Upper lobe of right lung (tissue), 1 donor: ENCODE measurements at places on chromosomes 2 and 18.
A peak's percentile ranks its signal among the peaks of the same experiment; 100 is the strongest.

DNA sequence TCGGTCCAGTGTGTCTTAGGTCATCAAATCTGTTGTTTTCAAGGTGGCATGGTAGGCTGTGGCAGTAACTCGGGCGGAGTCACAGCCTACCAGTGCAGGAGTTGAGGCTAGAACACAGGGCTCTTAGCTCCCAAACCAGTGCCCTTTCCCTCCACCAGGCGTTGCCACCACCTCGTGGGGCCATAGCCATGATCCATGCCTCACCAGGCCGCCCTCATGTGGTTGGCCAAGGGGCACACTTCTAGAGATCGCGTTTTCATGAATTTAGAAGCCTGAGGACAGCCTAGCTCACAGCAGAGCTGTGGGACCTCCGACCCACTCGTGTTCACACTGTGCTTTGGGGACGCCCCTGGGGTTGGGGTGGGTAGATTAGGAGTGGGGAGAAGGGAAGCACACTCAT, 10.6 kb downstream of the SEC11C start:
- DNase-seq = no peak

- DNase-seq = peak; percentile 33
Observed at GRCh38 chr2:73257021-73257420, 22.9 kb downstream of the CCT7 start.

DNA sequence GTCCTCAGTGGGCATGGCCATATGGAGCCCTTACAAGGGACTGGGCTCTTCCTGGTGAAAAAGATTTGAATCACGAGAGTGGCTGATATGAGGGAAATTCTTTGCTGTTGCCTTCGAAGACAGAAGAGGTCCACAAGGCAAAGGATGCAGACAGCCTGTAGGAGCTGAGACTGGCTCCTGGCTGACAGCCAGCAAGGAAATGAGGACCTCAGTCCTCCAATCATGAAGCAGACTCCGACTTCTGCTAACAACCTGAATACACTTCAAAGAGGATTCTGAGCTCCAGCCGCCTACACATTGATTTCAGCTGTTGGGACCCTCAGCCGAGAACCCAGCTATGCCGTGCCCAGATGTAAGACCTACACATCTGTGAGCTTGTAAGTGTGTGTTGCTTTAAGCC, 3.0 kb upstream of the ST8SIA5 start:
- DNase-seq = no peak

DNA sequence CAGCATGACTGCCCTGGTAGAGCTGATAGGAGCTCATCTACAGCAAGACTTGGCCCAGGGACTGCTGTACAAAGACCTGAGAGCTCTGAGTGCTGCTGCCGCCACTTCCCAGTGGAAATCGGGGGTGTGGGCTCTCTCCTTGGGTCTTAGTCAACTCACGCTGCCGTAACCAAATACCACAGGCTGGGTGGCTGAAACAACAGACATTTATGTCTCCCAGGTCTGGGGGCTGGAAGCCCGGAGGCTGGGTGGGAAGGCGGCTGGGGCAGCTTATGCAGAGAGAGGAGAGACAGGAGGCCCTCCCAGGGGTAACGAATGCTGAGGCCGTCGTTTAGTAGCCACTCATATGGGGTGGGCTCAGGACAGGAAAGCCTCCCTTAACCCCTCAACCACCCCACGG, 15.4 kb upstream of the MAL start:
- DNase-seq = no peak

DNA sequence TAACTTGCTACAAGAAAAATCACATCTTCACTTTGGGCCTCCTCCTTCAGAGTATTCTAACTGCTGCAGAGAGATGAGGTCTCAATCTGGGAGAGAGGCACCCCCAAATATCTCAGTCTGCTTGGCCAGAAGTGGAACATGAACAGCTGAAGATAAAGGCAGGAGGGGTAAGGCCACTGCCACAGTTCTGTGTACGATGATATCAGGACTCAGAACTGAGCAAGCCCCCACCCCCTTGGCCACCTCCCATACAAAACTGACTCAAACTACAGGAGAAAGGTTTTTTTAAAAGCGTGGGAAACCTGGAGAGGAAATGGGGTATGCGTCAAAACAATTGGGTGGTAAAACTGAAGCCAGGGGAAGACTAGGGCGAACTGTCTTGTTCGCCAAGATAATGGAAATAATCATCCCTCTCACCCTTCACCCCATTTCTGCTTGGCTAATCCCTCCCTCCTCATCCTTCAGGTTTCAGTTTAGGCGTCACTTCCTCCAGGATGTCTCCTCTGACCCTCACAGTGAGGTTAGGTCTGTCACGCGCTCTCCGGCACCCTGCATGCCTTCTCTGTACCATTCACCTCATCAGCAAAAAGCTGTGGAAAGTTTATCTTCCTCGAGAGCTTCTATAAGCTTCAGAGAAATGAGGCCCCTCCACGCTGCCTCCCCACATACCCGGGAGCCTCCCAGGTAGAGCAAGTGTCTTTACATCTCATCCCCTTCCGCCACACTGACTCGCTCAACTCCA, 64.4 kb downstream of the SFXN5 start:
- no peak for DNase-seq

GRCh38 chr18:56825321-56825720, 174.2 kb downstream of the WDR7 start:
- no peak for DNase-seq

GRCh38 chr2:240447331-240447730, 11.9 kb downstream of the GPC1 start:
- no peak for DNase-seq

GRCh38 chr2:65054749-65055421, 1.3 kb upstream of the CEP68 start:
- DNase-seq = no peak

GRCh38 chr18:46439037-46439436, 218.0 kb downstream of the LOXHD1 start:
- DNase-seq = no peak

GRCh38 chr2:25266399-25266798, 75.3 kb downstream of the DNMT3A start:
- no peak for DNase-seq

GRCh38 chr2:234649951-234650350, 153.1 kb upstream of the ARL4C start:
- no peak for DNase-seq

DNA sequence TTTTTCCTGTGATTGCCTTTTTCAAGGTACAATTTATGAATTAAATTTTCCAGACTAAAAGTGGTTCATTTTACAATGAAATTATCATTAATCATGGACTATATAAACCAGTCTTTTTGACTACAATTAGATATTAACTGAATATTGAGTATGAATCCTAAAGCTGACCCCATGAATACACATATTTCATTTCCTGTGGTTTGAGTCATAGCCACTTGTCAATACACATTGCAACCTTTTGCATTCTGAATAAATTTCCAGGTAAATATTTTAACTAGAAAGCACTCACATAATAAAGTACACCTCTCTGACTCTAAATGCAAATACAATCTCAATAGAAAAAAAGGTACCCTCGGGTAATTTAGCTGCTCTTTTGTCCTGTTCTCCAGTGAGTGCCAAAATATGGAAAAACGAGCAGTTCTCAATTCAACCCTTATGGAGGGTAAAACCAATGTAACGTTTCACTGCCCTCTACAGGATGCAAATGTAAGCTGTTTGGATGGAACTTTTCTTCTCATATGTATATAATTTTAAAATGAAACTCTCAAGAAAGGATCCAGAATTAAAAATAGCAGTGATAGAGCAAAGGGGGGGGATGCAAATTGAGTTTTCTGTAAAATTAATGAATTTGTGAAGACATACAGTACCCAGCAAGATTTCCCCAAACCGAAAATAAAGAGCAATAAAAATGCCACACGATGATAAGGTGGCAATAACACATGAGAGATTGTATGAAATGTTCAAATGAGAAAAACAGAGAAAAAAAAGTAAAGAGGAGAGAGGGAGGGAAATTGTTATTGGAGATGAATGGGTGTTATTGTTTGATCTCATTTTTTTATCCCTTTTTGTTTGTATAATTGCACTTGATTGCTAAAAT, 1795.7 kb upstream of the PIK3C3 start:
- DNase-seq = no peak

- no peak for DNase-seq
Observed at GRCh38 chr2:201452922-201453643, 1.5 kb downstream of the STRADB start.

GRCh38 chr2:196278491-196278911, 107.1 kb upstream of the STK17B start:
- no peak for DNase-seq

- DNase-seq = no peak
Observed at GRCh38 chr2:201969241-201969937, 64.3 kb upstream of the FZD7 start.

GRCh38 chr2:10438688-10439087, 9.4 kb downstream of the ODC1 start:
- no peak for DNase-seq

DNA sequence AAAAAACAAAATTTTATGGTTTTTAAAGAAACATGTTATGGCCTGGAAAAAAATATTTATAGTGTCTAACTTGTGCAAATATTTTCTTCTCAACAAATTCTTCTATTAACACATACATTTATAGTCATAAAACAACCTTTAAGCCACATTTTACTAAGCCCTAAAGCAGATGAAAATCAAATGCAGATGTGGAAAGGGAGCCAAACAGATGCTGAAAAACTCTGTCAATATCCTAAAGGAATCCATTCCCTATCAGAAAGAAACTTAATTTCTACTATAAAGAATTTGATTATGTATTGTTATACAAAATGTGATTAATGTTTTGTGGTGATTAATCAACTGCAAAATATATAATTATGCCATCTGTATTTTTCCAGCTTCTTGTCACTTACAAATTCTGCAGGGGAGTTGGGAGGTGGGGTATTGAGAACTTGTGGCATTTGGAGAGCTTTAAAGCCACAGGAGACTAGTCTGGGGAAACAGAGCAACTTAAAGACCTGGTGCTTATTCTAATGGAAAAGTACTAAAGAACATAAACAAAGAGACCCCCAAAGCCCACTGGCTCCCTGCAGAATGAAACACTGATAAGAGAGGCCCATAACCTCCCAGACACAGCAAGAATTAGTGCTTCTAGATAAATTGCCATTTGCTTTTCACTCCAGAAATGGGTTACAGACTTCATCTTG, 1721.0 kb upstream of the PIK3C3 start:
- no peak for DNase-seq

DNA sequence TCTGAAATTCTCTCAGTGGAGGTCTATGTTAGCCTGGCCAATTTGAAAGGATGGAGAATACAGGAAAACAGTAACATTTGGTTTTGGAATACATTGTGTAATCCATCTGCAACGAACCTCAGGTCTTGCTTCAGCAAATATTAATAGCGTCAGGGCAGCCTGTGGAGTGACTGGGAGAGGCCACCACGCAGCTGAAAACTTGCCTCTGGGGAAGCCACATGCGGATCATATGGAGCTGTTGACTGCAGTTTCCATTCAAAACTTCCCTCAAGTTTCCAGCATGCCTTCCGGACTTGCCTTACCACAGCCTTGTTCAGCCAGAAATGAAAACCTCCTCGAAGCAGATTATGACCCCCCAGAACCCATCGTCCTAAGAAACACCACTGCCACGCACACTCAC, 25.7 kb downstream of the BCL11A start:
- DNase-seq = no peak

- no peak for DNase-seq
Observed at GRCh38 chr18:44796429-44797428, 116.0 kb downstream of the SETBP1 start.

DNA sequence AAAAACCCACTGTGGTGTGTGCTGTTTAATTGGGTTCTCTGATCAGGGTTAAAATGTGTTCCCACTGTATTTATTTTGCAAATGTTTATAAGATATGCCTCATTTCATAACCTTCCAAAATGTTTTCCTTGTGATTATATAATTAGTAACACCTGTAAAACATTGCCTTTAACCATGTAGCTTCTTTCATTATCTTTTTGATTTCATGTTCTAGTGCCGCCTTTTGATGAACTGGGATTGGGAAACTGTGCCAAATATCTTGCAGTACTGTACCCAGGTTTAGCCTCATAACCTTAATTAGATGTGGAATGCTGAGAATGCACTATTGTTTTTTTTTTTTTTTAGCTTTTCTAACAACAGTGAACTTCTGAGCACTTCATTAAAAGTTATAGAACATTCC, 96.9 kb downstream of the TANC1 start:
- DNase-seq = no peak

GRCh38 chr18:41842886-41843285, 112.1 kb upstream of the PIK3C3 start:
- no peak for DNase-seq

DNA sequence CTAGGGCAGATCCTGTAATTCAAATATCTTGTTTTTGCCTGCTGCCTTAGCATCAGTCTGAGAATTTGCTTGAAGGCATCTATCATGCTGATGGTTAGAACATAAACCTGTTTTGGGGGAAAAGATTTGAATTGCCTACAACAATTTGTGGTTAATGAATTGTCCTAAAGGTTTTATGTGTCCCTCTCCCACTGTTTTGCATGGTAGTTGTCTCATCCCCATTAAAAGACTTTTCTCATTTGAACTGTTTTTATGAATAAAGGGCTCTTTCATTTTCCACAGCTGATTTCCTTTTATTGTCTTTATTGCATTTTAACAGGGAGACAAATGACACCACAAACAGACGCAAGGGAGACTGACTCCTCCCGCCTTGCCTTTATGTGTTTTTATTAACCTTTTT, 275.6 kb downstream of the PIK3C3 start:
- DNase-seq = no peak

- DNase-seq = no peak
Observed at GRCh38 chr18:23149570-23149969, 14.3 kb downstream of the CABLES1 start.

- DNase-seq = no peak
Observed at GRCh38 chr2:98530114-98530513, 78.2 kb downstream of the COA5 start.

GRCh38 chr2:23541503-23542229, 156.7 kb downstream of the KLHL29 start:
- DNase-seq = no peak

- no peak for DNase-seq
Observed at GRCh38 chr2:160300203-160300602, 100.1 kb upstream of the ITGB6 start.

DNA sequence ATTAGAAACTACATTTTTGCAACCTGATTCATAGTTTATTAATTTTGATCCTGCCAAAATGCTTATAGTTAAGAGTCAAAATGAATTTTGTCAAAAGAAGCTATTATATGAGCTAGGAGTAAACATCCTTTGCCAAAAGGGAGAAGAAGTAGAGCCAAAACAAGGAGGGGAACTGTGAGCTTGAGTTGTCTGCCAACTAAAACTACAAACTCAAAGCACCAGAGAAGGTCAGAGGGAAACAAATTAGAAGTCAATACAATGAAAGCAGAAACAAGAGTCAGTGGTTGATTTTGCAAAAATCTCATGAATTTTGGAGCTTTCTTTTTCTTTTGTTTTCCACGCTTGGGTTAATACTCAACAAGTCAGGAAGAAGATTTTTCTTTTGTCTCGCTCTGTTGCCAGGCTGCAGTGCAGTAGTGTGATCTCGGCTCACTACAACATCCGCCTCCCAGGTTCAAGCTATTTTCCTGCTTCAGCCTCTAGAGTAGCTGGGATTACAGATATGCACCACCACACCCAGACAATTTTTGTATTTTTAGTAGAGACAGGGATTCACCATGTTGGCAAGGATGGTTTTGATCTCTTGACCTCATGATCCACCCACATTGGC, 508.5 kb downstream of the RIT2 start:
- no peak for DNase-seq
